ENCODE measurements at places on chromosomes 7 and 10.
A peak's percentile ranks its signal among the peaks of the same experiment; 100 is the strongest.

- DNase-seq: no peak
These were observed 68.8 kb upstream of the DNAJB6 start for GRCh38 chr7:157267956-157268355.

- no peak for DNase-seq
These were observed 49.8 kb downstream of the PODXL start for GRCh38 chr7:131506597-131506996.

DNA sequence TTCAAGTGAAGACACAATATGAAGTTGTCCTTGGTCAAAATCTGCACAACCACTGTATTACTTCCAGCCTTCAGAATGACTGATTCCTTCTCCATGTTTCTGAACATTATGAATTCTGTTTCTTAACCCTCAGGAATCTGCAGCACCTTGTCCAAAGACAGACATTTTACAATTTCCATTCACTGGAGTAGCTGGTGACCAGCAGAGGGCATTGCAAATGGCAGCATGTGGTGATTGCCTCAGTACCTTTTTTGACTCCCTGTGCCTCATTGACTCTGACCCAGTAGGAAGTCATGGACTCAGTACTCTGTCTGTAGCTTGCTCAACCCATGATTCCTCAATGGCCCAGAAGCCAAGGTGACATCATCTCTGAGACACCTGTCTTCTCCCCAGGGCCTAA, 879 bp upstream of the VPS41 start:
- no peak for DNase-seq

DNA sequence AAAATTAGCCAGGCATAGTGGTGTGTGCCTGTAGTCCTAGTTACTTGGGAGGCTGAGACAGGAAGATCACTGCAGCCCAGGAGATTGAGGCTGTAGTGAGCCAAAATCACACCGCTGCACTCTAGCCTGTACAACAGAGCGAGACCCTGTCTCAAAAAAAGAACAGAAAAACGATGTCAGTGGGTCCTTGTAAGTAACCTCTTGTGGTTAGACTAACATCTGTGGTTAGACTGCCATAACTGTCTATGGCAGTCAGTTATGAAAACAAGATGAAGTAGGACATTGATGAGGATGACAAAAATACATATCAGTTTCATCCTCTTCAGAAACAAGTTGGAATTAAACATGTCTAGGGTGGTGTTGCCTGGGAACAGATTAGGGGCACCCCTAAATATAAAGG, 53.3 kb downstream of the AKAP9 start:
- DNase-seq: no peak

DNA sequence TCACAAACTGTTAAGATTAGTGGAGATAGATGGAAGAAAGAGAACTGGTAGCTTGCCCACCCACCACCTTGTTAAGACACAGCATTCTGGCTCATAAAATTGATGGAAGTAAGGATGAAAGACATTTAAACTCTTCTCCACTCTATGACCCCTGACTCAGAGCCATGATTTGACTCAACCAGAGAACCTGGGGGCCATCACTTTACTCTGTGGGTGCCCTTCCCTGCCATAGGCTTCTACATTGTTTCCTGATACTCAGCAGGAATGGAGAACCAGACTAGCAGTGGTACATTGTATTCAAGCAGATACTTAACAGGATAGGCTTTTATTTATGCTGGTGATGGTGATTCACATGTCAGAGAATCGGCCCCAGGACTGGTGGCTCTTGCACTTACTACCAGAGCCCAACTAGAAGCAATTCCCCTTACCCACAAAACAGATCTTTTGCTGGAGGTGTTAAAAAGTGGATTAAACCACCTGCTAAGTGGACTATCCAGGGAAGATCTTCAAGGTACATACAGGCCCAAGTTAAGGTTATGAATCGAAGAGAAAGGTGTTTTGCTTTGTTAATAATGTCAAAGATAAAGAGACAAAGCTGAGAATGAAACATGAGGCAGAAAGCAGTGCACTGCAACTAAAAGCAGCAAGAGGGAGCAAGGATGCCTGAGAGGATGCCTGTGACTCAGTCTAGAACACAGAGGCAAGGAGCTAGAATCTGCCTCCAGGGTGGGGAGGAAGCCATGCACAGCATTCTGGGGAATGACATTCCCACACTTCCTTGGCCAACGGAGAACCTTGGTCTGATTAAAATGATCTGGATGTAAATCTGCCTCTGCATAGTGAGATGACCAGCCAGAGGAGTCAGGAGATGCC, 36.0 kb upstream of the GLI3 start:
- no peak for DNase-seq

- DNase-seq: no peak
These were observed 3.5 kb upstream of the GNGT1 start for GRCh38 chr7:93902777-93903423.

- peak; percentile 14 for DNase-seq
These were observed 211.8 kb downstream of the ADARB2 start for GRCh38 chr10:1525354-1526162.

DNA sequence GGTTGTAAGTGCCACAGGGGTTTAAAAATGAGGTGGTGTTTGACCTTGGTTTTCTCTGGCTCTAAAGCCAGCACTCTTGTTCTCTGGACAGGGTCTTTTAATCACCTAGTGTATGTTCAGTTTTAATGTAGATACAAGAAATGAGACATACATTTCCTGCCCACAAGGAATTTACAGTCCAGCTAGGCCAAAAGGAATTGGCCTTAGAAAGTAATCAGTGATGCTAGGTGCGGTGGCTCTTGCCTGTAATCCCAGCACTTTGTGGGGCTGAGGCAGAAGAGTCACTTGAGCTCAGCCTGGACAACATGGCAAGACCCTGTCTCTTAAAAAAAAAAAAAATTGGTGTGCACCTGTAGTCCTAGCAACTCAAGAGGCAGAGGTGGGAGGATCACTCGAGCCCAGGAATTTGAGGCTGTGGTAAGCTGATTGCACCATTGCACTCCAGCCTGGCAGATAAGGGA, 100.2 kb downstream of the LRMDA start:
- no peak for DNase-seq

- DNase-seq: no peak
These were observed 194.1 kb upstream of the FRMD4A start for GRCh38 chr10:14524691-14525324.

DNA sequence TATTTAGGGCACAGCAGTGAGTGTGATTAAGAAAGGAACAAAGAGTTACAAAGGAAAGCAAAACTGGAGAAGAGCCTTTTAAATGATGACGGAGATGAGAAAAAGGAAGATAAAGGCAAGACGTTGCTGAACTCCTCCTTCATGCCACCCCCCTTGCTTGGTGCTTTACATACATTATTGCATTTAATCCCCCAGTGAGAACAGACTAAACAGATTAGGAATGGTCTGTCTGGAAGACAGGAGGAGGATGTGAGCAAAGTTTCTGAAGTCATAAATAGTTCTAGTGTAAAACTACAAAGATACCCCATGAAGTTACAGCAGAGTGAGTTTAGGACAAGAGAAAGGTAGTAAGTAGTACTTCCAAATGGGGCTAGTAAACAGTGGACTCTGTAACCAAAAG, 113.5 kb downstream of the PLCE1 start:
- no peak for DNase-seq

- DNase-seq: peak; percentile 66
These were observed 12.3 kb upstream of the MYPN start for GRCh38 chr10:68096913-68097516.

DNA sequence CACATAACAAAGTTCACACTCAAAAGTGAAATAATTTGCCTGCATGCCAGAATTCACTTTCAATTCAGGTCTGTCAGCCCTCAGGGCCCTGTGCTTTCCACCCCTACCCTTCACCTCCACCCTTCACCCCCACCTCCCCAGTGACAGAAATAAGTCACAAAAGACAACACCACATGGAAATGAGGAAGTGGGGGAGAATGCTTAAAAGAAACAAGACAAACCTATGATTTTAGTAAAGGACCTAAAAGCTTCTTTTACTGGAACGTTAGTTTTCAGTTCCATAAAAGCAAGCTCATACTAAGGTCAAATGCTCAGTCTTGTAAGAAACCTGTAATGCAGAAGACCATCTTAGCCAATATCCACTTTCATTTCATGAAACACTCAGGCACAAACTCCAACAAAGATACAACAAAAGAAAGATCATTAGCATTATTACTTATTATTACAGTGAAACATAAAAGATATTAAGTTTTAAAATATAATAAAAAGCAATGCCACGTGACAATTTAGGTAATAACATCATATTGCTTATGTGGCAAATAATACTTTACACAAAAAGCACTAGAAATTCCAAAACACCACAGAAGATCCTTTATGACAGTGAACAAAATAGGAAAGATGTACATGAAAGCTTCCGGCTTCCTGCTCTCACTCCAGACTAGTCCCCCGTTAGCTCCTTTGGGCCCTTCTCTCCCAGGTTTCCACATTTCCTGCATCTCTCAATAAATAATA, 112.1 kb downstream of the LMBR1 start:
- DNase-seq: no peak

DNA sequence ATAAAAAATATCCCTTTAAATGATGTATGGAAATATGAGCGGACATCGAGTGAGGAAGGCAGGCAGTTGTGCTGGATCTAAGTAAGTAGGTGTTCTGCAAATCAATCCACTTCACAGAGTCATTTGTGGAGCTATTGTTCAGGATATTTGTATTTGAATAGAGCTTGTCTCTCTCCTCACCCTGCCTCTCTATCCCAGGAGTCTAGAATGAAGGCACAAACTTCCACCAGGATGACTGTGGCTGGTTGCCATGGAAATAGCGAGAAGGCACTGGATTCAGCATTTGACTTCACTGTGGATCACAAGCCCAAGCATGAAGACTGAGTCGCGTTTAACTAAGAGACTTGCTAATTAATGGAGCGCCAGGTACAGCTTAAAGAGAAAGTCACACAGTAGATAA, 53.2 kb downstream of the NPY start:
- DNase-seq: no peak

GRCh38 chr10:74231375-74231774, 80.4 kb downstream of the ADK start:
- no peak for DNase-seq

GRCh38 chr10:36676756-36677430, 448.5 kb upstream of the ANKRD30A start:
- no peak for DNase-seq

- no peak for DNase-seq
These were observed 37.7 kb downstream of the MTURN start for GRCh38 chr7:30172451-30172850.

GRCh38 chr10:60003651-60004523, 97.5 kb upstream of the CCDC6 start:
- no peak for DNase-seq

- no peak for DNase-seq
These were observed 3.4 kb downstream of the CRPPA start for GRCh38 chr7:16417906-16418305.

- no peak for DNase-seq
These were observed 30.2 kb downstream of the MGAM start for GRCh38 chr7:142025896-142026295.

GRCh38 chr7:2309889-2310331, 4.3 kb downstream of the SNX8 start:
- no peak for DNase-seq

- no peak for DNase-seq
These were observed at the start of gene TMEM139 for GRCh38 chr7:143284591-143285469. TMEM139 (plus strand) TSS chr7:143284958; CDS start chr7:143285958, 1,000 bp downstream.

GRCh38 chr7:92563345-92563744, 26.8 kb downstream of the FAM133B start:
- no peak for DNase-seq
